ENCODE measurements at places on chromosomes 12 and 14. TPM values are rescaled to one million over a fixed set of nuclear protein-coding genes. Genes with fewer than 3 reads are reported as not detected.
A peak's percentile ranks its signal among the peaks of the same experiment; 100 is the strongest.

The IL23A gene
- not detected for polyA plus RNA-seq

The B4GALNT3 gene
- polyA plus RNA-seq, result 0.07 TPM

The GPR162 gene
- polyA plus RNA-seq, result 9.0 TPM

The MNAT1 gene
- 32.9 TPM for polyA plus RNA-seq

The BHLHE41 gene
- 0.03 TPM for polyA plus RNA-seq

The CLEC12A gene
- polyA plus RNA-seq, result not detected

The DBX2 gene
- polyA plus RNA-seq, result not detected

The PTPRQ gene
- polyA plus RNA-seq, result not detected

The CPM gene
- polyA plus RNA-seq, result not detected

The TAS2R20 gene
- polyA plus RNA-seq, result 0.30 TPM

The PRKD1 gene
- 3.9 TPM for polyA plus RNA-seq

The IL26 gene
- not detected for polyA plus RNA-seq

The OR6C2 gene
- not detected for polyA plus RNA-seq

The BCL2L2 gene
- polyA plus RNA-seq, result 14.7 TPM

The TAS2R19 gene
- polyA plus RNA-seq, result 0.12 TPM

DNA sequence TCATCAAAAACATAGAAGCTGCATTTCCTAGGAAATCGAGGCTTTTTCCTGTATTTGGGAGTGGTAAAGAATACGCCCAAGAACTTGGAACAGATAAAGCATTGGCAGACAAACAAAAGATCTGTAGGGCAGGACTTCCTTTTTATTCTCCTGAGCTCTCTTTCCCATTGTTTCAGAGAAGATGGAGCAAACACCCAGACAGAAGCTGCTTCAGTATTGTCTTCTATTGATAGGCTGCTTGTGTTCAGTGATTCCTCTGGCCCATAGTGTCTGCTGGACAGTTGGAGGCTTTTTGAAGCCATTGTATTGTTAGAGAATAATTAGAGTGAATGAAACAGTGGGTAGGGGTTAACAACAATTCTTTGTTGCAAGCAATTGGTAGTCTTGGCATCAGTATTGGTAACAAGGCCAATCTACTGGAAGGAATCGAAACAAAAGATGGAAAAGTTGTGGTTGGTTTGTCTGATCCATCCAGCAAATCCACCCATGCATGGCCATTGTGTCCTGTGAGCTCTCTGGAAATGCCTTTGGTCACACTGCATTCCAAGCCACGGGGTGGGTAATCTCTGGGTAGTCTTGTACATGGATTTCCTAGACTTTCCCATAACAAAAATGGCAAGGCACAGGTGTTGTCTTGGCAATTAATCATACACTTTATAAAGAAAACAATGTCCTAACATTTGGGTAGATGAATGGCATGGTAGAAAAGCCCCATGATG lies 424.8 kb downstream of the RAD51B start:
- DNase-seq, result no peak

DNA sequence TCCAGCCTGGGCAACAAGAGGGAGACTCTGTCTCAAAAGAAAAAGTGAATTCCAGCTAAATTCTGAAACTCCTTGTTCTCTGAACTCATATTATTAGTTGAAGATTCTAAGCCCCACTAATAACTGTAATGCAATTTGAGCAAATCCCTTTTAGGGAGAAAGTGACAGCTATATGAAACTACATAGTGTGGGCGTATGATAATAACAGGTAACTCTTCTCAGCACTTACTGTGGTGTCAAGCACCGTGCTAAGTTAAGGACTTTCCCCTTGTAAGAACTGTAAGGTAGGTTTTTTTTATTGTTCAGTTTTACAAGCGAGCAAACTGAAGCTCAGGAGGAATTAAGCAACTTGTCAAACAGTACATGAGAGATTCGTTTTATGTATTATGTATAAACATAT lies 5.4 kb downstream of the ANKRD13A start:
- no peak for DNase-seq

- no peak for DNase-seq
Measured at GRCh38 chr14:101828046-101828445, 66.5 kb downstream of the PPP2R5C start.

DNA sequence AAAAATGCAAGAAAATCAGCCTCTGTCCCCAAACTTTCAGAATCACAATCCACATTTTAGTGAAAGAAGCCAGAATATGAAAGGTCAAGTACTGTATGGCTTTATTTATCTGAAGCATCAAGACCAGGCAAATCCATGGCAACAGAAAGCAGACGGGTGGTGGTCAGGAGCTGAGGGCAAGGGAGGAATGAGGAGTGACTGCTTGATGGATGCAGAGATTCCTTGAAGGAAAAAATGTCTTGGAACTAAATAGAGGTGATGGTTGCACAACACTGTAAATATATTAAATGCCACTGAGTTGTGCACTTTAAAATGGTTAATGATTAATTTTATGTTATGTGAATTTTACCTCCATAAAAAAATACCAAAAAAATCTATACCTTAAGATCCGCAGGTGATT lies 165.1 kb downstream of the GXYLT1 start:
- DNase-seq, result no peak

GRCh38 chr14:69424149-69424923 lies 25.8 kb downstream of the SLC39A9 start:
- no peak for DNase-seq

DNA sequence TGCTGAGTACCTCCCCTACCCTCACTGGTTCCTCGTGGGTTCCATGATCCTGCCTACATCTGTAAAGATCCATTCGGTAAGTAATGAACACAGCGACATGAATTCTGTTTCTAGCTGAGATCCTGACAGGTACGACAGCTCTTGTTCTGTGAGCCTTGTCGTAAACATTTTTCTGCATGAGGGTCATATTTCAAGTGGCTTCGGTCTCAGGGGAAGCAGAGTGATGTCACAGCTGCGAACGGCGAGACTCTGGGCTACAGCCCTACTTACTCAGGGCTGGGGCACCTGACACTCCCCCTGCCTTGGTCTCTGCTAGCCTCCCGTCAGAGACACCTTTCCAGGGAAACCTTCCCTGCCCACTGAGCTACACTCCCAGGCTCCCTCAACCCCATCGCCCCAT lies 85.8 kb downstream of the RBM19 start:
- no peak for DNase-seq

DNA sequence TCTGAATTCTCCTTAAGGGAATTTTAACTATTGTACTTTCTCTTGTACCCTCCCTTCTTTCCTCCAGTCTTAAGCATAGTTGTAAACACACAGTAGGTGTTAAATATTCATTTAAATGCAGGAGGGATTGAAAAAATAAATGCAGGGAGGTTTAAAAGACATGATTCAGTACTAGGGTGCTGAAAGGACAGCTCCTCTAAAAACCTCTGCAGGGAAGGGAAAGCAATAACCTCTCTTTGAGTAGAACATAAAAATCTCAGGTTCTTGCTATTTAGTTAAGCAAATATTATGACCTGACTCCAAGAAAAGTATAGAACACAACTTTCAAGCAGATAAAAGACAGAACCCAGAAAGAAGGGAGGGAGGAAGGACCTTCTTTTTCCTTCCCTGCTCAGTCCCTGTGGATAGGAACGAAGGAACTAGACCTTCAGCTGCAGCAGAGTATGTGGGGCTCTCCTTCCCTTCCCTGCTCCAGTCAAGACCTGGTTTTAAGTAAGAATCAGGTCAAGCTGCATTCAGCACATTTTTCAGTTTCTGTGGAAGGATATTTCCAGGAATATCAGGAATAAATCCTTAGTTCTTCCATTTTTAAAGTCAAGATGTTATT lies 4.7 kb downstream of the MAP3K9 start:
- no peak for DNase-seq

GRCh38 chr12:53101931-53102781 lies 1.1 kb upstream of the SOAT2 start:
- DNase-seq, result no peak

- no peak for DNase-seq
Measured at GRCh38 chr12:70448371-70448770, 82.3 kb downstream of the KCNMB4 start.

GRCh38 chr14:76706811-76707210 lies 54.5 kb upstream of the VASH1 start:
- no peak for DNase-seq

- no peak for DNase-seq
Measured at GRCh38 chr12:50933459-50934124, 18.8 kb upstream of the HIGD1C start.

- no peak for DNase-seq
Measured at GRCh38 chr12:81472934-81473333, 286.2 kb downstream of the PPFIA2 start.

GRCh38 chr14:45486599-45486998 lies 233.6 kb upstream of the MIS18BP1 start:
- DNase-seq, result no peak

GRCh38 chr12:28938581-28939235 lies 210.4 kb upstream of the FAR2 start:
- DNase-seq, result peak; percentile 85

- peak; percentile 79 for DNase-seq
Measured at GRCh38 chr12:122023339-122024131, 1.9 kb downstream of the BCL7A start.

DNA sequence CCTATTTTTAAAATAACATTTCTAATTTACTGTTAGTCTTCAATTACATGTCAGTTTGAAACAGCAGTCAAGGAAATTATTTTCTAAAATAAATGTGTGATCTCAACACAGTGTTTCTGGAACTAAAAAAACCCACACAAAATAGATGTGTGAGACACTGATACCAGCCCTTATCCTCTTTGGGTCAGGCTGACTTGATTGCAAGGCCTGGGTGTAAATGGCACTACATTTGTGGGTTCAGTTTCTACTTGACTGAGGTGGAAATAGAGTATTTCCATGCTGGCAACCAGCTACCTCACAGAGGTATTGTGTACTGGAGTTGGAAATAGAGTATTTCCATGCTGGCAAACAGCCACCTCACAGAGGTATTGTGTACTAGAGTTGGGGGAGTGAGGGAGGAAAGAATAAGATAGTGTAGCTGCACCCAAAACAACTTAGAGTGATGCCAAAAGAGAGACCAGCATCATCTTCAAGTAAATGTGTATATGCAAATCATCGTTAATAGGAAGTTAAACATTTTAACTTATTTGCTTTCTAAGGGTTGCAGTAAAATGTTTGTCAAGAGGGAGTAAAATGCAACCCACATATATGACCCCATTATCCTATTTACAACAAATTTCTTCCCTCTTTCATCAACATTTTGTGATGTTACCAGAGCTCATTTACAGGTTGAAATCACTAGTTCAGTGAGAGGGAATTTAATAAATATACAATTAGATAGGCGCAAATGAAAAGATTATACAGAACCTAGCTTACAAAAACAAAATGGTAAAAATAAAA lies 10.7 kb upstream of the LYZ start:
- no peak for DNase-seq

- no peak for DNase-seq
Measured at GRCh38 chr12:103821773-103822172, 19.3 kb downstream of the NT5DC3 start.

DNA sequence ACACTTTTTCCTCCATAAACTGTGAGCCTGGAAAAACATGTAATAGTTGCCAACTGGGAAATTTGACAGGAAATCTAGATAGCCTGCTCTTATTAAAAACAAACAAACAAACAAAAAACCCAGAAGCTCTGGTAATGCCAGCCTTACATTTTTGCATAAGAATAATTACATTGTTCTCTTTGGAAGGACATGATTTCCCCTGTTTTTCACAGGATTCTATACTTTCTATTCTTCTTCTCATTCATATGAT lies 137.9 kb downstream of the AEBP2 start:
- DNase-seq, result peak; percentile 76

GRCh38 chr12:116143909-116144308 lies 133.6 kb downstream of the MED13L start:
- no peak for DNase-seq

GRCh38 chr12:96985515-96986362 lies 78.7 kb downstream of the NEDD1 start:
- DNase-seq, result peak; percentile 23

GRCh38 chr12:68612697-68613096 lies 2.0 kb downstream of the RAP1B start:
- peak; percentile 32 for DNase-seq

DNA sequence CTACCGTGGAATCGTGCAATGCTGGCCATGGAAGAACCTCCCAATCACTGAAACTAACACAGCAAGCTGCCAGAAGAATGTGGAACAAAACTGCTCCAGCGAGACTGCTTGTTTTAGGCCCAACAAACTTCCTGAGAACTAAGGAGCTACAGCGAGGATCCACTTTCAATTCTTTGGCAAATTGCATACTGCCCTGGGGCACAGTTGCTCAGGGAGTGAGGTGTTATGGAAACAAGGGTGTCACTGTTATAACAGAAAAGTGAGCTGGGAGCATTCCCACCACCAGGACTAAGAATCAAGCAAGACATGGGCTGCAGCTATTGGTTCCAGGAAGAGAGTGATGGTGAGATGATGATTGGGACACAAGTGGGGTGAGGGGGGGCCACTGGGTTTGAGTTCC lies 1606.1 kb upstream of the FLRT2 start:
- no peak for DNase-seq

DNA sequence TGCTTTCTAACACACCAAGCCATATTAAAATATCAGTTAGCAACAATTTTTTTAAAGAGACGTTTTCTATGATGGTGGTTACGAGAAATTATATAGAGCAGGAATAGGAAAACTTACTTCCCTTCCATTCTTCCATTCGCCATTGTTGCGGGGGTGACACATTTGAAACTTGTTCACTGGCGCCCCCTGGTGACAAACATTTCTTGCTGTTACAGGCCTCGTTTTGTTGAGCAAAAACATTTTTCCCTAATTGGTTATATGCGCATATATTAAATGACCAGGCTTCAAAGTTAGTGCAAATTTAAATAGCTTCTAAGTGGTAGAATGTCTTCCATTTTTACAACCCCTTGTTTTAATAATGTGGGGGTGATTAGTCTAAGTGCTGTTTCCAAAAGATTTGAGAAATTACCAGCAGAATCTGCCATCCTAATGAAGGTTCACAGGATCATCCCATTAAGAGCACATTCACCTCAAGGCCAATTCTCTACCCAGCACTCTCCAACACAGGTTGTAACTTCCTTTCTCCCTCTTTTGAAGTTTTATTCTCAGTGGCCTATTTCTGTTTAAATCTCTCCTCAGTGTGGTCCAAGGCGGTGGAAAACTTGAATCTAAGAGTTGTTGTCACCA lies 1124.7 kb downstream of the FLRT2 start:
- no peak for DNase-seq

GRCh38 chr14:44756554-44756953 lies 205.2 kb downstream of the KLHL28 start:
- no peak for DNase-seq

GRCh38 chr14:101814934-101815333 lies 53.4 kb downstream of the PPP2R5C start:
- DNase-seq, result no peak

DNA sequence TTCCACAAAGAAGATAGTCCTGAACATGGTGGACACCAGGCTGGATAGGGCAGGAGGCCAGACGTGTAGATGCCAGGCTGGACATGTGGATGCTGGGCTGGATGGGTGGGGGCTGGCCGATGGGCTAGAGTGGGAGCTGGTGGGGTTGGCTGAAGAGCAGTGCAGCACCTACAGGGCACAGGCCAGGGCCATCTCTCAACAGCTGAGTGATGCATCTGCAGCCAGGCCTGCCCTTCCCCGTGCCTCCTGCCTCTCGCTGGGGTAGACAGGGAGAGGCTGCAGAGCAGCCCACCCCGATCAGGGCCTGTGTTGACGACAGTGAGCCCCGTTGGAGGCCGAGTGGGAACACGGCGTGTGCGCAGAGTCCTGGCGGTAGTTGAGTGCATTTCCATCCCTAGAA lies 39.3 kb downstream of the EP400 start:
- no peak for DNase-seq

- DNase-seq, result no peak
Measured at GRCh38 chr12:82866946-82867345, 180.2 kb downstream of the TMTC2 start.

Measured in endothelial cell of umbilical vein (primary cell).